ENCODE measurements at places on chromosomes 12 and 14.
A peak's percentile ranks its signal among the peaks of the same experiment; 100 is the strongest.

DNA sequence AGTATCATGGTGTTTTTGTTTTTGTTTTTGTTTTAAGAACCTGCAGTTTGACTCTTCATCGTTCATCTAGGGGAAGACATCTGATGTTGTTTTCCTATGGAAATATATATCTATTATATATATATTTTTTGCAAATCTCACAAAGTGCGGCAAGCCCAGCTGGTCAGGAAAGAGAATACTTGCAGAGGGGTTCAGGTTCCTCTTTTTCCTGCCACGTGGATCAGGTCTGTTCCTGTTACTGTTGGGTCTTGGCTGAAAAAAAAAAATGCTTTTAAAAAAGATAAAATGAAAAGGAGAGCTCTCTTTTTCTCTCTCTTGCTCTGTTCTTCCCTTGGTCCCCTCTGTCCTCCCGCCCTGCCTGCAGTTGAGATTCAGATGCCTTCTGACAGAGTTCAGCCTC is 179.4 kb upstream of the BCL2L14 start:
- DNase-seq = no peak

DNA sequence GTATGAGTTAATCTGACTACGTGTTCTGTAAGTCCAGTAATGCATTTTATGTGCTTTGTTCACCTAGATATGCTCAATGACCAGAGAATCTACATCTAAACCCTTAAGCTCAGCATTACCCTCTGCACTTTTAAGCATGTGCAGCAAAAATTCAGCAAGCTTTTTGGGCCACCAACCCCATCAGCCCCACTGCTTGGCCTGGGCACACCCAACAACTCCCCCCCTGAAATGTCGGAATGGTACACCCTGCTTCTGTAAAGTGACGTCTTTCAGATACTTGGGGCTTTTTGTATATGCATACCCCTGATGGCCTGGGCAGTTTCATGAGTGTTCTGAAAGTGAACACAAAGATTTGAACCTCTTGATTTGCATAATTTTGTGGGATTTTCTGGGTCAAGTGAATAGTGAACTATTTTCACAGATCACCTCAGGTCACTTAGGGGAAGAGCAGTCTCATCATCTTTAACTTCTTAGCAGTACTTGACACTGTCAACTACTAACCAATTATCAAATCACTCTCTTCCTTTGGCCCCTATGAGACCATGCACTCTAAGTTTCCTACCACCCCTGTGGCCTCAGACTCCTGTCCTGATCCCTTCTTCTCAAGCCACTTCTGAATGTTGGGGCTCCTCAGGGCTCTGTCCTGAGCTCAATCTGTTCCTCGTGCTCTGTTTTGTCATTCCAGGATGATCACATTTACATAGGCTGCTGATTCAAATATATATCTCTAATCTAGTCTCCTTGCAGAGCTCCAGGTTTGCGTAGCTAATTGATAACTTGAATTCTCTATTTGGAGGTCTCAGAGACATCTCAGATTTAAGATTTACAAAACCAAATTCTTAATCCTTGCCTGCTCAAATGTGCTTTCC is 36.3 kb upstream of the PPM1A start:
- no peak for DNase-seq

- no peak for DNase-seq
Measured at GRCh38 chr12:22407397-22407796, 72.9 kb upstream of the ST8SIA1 start.

- DNase-seq = no peak
Measured at GRCh38 chr14:99272899-99273765, 1.1 kb upstream of the BCL11B start.

GRCh38 chr12:26891704-26892103 is 46.1 kb downstream of the INTS13 start:
- no peak for DNase-seq

DNA sequence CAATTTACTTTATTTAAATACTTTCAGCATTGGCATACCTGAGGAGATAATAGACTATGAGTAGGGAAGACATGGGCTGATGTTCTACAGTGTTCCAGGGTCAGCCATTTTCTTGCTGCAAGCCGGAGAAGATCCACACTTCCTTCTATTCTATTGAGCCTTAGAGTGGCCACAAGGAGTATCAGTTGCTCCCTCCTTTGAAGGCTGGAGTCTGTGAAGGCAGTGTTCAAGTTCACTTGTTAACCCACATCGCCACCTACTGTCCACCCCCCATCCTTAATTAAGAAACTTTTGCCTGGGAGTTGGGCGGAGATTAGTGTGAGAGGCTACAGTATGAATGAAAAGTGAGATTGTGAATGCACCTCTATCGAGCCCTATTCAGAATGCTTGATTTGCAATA is 666.6 kb downstream of the NRXN3 start:
- no peak for DNase-seq

GRCh38 chr12:13211859-13212664 is 15.5 kb downstream of the EMP1 start:
- peak; percentile 36 for DNase-seq

DNA sequence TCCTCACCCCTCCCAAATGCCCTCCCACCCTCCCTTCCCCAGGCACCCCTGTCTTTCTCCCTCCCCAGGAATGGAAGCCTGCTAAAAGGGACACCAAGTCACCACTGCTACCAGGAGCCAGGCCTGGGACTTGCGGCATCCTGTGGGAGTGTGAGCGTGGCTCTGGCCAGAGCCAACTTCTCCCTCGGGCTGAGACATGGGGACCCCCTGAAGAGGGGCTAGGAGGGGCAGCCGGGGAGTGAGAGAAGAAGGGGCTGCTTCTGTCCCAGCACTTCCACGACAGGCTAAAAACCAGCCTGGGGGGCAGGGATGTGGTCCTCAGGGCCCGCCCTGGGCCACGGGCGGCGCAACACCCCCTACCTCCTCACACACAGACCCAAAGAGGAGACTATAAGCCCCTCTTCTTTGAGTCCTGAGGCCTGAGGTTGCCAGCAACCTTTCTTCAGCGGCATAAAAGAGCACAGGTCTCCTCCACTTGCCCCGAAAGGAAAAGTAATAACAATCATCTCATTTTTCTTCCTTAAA is 278.9 kb downstream of the DPF3 start:
- DNase-seq = no peak

DNA sequence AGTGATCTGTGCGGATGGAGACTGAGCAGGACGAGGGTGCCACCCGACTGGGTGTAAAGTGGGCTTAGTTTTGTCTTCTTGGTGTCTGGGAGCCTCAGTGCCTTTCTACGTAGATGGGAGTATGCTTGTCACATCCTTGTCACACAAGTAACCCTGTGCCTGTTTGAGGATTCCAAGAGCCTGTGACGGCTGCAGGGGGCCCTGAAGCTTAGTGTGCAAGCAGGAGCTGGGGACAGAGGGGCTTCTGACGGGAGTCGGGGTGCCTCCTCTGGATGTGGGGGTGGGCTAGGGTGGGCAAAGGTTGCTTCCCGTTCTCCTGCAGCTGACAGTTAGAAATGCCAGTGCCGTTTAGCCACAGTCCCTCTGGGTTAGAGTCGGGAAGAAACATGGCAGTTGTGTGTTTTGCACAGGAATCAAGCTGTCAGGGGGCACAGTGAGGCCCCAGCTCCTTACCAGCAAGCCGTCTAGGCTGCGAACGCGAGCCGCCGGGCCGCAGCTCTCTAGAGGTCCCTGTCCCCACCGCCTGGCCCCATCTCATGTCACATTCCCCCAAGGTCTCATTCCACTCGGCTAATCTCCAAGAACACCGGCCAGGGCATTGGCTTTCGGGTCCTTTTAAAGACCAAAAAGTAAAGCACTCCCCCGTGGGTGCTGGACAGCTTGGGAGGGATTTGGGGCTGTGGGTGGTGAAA is 7.0 kb downstream of the RTL1 start:
- no peak for DNase-seq

DNA sequence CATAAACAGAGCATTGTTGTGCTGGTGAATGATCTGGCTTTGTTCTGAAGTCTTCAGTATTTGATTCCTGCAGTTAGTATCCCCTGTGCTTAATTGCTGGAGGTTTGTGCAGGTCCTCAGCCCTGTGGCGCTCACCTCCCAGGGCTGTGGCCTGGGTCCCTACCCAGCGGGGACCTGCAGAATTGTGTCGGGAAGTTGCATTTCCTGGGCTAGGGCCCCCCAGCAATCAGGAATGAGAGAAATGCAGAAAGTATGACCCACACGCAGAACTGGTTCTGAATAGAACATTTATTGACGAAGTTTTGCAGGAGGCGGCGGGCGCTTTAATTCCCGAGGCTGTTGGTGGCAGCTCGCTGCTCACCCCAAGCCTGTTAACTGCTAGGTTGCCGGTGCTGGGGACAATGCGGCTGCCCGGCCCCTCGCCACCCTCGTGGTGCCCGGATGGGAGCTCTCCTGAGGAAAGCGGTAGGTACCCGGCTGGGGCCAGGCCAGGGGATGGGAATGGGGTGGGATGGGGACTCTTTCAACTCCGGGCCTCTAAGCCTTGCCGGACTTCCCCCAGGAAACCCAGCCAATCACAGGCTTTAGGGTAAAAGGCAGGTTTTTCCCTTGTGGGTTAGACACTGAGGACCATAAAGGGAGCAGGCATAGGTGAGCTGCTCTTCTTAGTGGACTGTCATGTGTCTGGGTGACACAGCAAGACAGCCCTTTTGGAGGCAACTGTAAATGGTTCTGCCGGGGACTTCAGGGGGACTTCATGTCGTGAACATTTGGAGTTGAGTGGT is 11.6 kb downstream of the PLEKHG3 start:
- no peak for DNase-seq

DNA sequence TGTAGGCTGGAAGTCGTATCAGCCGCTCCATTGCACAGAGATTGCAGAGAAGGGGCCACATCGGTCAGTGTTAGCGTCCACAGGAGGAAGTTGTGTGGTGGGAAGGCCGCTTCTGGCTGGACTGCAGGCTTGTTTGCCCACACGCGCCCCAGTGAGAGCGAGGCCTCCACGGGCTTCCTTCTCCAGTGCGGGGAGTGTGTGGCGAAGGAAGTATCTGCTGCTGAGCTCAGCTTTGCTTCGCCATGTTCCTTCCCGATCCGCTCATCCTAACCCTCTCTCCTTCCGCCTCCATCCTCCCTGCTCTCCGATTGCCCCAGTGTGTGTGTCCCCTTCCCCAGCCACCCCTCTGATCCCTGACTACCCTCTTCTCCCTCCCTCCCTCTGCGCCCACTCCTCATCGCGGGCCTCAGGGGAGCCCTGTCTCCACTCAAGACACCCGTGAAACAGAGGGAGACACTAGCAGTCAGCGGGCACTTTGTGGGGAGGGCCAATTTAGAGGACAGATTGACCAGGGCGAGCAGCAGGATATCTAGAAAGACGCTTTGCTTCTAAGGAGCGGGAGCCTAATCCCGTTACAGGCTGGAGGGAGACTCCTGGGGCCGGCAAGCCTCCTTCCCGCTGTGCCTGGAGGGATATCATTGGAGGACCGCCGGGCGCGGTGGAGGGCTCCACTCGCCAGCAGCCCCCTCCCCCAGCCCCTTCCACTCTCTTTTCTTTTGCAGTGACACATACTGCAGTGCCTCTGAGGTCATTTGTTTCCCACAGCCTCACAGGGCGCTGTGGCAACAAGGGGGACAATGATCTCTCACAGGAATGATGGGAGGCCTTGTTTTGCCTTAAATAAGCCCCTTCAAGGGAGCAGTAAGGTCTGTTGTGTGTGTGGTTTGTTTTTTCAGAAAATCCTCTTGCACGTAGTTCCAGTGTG is 428.8 kb downstream of the ZFP36L1 start:
- DNase-seq = no peak

- DNase-seq = no peak
Measured at GRCh38 chr12:26614011-26614616, 218.9 kb downstream of the ITPR2 start.

DNA sequence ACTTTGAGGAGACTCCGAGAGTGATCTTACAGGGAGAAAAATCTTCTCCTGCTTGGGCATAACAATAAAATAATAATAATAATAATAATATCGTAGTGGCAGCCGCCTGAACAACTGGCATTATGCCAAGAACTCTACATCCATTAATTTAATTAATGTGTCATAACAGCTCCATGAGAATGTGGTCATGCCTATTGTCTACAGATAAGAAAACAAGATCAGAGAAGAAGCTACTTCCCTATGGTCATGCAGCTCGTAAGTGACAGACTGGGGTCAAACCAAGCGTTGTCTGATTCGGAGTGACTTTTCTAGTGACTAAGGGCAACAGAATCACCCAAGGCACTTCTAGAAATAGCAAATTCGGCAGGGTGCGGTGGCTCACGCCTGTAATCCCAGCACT is 11.7 kb downstream of the PROX2 start:
- no peak for DNase-seq

GRCh38 chr14:71947947-71948500 is 15.8 kb downstream of the RGS6 start:
- no peak for DNase-seq

DNA sequence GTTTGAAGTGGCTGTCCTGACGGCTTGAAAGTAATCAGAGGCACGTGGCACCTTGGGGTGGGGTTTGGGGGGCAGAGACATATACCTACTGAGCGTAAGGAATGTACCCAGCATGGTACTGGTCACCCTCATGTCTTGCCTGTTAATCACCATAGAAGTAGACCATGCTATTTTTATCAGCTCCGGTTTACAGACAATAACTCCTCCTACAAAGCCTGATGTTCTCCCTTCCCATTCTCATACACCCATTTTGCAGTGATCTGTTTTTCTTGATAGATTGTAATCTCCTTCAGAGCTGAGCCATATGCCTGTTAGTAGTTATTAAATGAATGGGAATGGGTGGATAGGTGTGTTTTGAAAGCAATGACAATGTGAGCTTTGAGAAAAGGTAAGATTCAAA is 10.5 kb downstream of the EVL start:
- DNase-seq = no peak

DNA sequence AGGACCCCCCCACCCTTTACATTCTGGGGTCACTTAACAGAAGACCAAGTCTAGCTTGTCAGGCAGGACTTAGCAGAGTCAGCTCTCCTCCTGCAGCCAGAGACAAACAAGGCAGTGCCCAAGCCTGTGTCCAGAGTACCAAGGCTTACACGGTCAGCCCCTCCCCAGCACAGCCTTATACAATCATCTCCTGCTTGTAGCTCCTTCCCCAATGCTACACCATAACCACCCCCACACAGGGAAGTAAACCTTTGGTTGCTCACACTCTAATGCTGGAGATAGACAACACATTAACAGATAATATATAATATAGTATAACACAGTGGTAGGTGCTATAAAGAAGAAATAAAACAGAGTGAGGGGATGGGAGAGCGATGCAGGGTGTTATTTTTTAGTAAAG is 175.4 kb upstream of the PWP1 start:
- DNase-seq = no peak

DNA sequence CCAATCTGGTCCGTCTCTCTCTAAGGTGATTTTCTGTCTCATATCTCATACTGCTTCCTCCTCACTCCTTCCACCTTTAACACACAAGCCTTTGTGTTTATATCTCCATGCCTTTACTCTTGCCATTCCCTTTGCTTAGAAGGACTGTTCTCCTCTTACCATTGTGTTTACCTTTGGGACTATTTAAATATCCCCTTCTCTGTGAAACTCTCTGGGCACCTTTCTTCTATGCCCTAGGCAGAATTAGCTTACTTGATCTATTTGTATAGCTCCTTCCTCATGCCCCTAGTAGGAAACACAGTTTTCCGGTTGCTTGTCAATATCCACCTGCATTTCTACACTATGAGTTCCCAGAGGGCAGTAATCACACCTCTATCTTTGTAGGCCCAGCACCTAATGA is 3.9 kb upstream of the AMHR2 start:
- DNase-seq = no peak

- no peak for DNase-seq
Measured at GRCh38 chr12:56160894-56161689, 2.9 kb downstream of the MYL6 start.
